ENCODE measurements at places on chromosomes 1 and 21. TPM values are rescaled to one million over a fixed set of nuclear protein-coding genes. Genes with fewer than 3 reads are reported as not detected.
A peak's percentile ranks its signal among the peaks of the same experiment; 100 is the strongest.

DNA sequence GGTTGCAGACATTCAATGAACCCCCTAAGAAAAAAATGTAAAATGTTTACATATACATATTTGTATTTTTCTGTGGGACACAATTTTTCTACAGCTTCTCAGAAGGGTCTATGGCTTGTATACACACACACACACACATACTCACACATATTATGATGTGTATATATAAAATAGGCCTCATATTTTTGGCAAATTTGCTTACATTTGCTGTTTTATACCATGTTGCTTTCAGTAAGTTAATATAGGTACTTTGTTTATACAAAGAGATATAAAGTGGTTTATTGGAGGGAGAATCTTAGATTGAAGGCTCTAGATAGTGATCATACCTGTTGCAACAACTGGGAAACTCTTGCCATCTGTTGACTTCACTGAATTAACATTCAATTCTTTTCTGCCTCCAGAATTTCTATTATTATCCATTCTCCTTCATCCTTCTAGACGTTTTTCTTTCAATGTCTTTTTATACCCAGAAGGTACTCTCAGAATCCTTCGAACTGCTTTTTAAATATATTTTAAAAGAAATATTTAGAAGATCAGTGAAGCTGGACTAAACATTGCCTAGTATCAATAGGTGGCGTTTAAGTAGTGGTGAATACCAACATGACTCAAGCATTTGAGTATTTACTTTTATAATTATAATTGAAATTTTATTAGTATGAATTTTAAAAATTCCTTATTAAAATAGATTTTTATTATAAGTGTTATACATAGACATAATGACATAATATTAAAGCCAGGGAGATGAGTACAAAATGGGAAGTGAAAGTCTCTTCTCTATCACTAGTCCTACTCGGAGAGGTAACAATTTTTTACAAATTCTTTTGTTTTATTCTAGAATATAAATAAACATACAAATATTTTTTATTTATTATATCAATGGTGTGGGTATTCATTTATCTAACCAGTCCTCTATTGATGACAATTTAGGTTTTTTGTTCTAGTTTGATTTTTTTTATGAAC is 10.2 kb downstream of the CD55 start:
- DNase-seq: no peak

DNA sequence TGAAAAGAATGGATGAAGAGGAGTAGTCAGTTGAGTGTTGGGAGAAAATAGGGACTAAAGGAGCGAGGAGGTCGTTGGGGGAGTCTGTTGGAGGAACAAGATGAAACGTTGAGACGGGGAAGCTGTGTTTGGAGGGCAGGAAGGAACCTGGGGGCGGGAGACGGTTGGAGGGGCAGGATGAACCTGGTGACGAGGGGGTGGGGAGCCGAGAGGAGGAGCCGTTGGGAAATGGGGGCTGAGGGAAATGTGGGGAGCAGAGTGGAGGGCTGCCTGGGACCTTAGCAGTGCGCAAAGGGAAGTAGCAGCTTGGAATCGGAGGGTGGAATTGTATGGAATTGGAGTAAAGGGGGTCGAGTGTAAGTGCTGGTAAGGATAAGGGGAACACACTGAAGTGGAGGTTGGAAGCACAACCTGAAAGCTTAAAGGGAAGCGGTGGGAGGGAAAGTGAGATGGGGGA is 630 bp downstream of the MTF2 start:
- DNase-seq: no peak

GRCh38 chr1:2799811-2800663 is 1.5 kb downstream of the TTC34 start:
- no peak for DNase-seq

DNA sequence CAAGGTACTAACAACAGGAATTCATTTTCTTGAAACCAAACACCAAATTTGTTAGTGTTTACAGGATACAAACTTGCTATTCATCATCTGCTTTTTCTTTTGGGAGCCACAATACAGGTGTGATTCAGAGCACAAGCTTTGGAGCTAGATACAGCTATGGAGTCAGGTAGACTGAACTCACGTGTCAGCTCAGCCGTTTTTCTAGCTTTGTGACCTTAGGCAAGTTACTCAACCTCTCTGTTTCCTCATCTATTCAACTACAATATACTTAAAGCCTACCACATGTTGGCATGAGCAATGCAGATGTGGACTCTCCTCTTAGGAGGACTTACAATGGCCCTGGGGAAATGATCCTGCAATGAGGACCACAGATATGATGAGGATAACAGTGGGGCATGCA is 6.3 kb downstream of the HTR1D start:
- no peak for DNase-seq

DNA sequence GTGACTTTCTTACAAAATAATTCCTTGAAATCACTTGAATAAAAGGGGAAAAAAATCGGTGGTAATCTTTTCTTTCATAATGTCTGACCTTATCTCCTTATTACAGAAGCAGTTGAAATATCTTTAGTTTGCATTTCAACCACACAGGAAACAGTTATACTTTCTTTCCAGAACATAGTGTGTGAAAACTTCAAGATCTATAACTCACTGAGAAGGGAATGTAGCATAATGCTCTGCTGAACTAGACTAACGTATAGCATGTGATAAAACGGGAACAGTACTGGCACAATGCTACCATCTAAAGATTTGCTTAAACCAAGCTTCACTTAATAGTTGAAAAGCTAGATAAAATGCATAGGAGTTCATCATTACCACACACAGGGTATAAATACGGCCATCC is 45.0 kb downstream of the VAV3 start:
- no peak for DNase-seq

GRCh38 chr1:202045705-202046104 is 35.3 kb downstream of the ELF3 start:
- no peak for DNase-seq

- DNase-seq: peak; percentile 71
Observed at GRCh38 chr21:45292399-45293219, 4.9 kb upstream of the POFUT2 start.

DNA sequence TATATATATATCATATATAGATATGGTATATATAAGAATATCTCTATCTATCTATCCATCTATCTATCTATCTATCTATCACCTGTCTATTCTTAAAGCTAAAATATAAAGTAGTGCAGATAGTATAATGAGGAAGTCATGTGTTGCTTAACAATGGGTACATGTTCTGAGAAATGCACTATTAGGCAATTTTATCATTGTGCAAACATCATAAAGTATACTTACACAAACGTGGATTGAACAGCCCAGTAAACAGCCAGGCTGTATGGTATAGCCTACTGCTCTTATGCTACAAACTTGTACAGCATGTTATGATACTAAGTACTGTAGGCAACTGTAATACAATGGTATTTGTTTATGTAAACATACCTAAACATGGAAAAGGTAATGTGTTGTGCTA is 621.0 kb upstream of the NCAM2 start:
- no peak for DNase-seq

DNA sequence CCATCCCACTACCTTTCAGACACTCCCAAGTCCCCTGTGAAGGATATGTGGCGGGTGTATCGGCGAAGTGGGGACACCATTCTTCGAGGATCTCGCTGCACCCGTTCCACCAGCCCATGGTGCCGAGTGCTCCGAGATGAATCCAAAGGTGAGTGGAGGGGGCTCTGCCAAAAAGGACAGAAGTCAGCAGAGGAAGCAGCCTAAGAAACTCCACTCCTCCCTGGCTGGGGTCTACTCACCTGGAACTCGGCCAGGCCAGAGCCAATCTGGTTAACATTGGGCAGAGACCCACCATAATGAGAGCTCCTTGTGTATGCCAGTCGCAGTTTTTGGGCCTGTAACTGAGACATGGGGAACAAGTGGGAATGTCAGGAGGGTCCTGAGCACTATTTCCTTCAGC is 3.6 kb downstream of the CRTC2 start:
- no peak for DNase-seq

- no peak for DNase-seq
Observed at GRCh38 chr1:248807067-248807737, 18.5 kb downstream of the SH3BP5L start.

The HUNK gene
- total RNA-seq: 2.0 TPM

All from breast epithelium (tissue), 4 donors.